ENCODE measurements at places on chromosomes 3 and 15.

- DNase-seq = no peak
Measured at GRCh38 chr15:99565049-99565298, 810 bp upstream of the MEF2A start.

- DNase-seq = no peak
Measured at GRCh38 chr3:106006571-106006970, 137.8 kb upstream of the CBLB start.

- no peak for DNase-seq
Measured at GRCh38 chr3:81545572-81545971, 215.9 kb downstream of the GBE1 start.

DNA sequence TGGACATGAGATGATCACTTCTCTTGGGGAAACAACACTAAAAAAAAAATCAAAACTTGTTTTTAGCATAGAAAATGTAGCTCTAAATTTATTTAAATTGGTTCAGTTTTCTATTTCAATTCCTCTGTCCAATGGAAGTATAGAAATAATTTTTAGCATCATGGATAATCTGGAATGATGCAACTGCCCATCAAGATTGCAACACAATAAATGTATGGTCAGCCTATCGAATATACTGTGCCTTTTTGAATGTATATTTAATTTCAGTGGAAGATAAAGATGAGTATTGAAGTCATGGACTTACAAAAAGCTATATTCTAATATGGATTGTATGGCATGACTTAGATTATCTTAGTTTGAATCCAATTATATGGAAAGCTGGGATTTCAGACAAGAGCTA lies 906.7 kb downstream of the IGSF11 start:
- DNase-seq = no peak

GRCh38 chr15:76391847-76392246 lies 55.3 kb downstream of the ISL2 start:
- DNase-seq = no peak

DNA sequence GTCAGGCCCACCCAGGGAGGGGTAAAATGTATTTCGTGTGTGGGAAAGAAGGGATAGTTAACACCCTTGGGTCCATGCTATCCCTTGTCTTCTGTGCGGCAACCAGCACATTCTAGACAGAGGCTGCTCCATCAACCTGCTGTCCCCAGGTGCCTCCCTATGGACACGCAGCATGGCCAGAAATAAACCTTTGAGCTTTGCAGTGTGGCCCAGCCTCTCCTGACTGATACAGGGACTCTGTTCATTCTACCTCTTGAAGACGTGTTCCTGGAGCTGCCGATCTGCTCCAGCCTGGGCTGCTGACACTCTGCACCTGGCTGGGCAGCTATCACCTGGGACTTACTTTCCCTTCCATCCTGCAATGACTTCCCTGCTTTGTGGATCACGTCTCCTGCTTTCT lies 4.1 kb upstream of the KLF13 start:
- no peak for DNase-seq

DNA sequence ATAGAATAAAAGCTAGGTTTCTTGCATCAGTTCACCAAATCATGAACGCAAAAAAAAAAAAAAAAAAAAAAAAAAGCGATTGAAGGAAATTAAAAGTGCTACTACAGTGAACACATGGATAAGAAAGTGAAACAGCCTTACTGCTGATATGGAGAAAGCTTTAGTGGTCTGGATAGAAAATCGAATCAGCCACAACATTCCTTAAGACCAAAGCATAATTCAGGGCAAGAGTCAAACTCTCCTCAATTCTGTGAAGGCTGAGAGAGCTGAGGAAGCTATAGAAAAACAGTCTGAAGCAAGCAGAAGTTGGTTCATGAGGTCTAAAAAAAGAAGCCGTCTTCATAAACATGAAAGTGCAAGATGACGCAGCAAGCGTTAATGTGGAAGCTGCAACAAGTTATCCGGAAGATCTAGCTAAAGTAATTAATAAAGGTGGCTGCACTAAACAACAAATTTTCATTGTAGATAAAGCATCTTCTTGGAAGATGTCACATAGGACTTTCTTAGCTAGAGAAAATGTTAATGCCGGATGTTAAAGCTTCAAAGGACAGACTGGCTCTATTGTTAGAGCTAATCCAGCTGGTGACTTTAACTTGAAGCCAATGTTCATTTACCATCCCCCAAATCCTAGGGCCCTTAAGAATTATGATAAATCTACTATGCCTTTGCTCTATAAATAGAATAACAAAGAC lies 19.2 kb downstream of the P3H2 start:
- DNase-seq = no peak

GRCh38 chr3:197292083-197292646 lies 6.2 kb downstream of the DLG1 start:
- no peak for DNase-seq
